Activated CD4-positive, alpha-beta memory T cell treated with anti-CD3 and anti-CD28 coated beads for 36 hours (primary cell): ENCODE measurements at places on chromosomes 1 and 21. TPM values are rescaled to one million over a fixed set of nuclear protein-coding genes. Genes with fewer than 3 reads are reported as not detected.

- no peak overlapping the region for H3K4me3 ChIP-seq
- peaks cover 4% of the 10 kb centered on the region for H3K27me3 ChIP-seq
- H3K27ac ChIP-seq: no peak overlapping the region
- H3K4me1 ChIP-seq: no peaks in the 10 kb centered on the region
Measured at GRCh38 chr1:242147096-242147976, 148.4 kb upstream of the MAP1LC3C start.

- H3K36me3 ChIP-seq: no peaks in the 10 kb centered on the region
- H3K27me3 ChIP-seq: peaks cover 7% of the 10 kb centered on the region
- DNase-seq: no peak
- no peak overlapping the region for H3K27ac ChIP-seq
Measured at GRCh38 chr1:41355356-41355755, 5.9 kb upstream of the FOXO6 start.

GRCh38 chr21:29481081-29481480 is 182.4 kb downstream of the BACH1 start:
- no peak for DNase-seq
- H3K4me3 ChIP-seq: no peak overlapping the region
- no peak overlapping the region for H3K27ac ChIP-seq

GRCh38 chr1:47709019-47709871 is 271.4 kb downstream of the FOXD2 start:
- no peak overlapping the region for H3K27ac ChIP-seq
- peaks cover 7% of the 10 kb centered on the region for H3K4me1 ChIP-seq
- no peak overlapping the region for H3K4me3 ChIP-seq

DNA sequence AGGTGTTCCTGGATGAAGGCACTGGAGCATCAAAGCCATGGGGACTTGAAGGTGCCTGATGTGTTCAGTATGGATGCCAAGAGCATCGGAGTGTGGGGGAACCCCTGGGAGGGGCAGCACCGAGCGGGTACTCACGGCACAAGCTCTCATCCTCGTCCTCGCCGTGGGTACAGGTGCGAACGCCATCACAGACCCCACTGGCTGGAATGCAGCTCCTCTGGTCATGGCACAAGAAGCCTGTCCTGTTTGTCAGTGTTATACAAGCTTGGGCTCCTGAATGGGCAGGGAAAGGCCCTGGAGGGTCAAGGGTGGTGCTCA is 6.0 kb downstream of the LDLRAD1 start:
- no peaks in the 10 kb centered on the region for H3K36me3 ChIP-seq
- H3K4me3 ChIP-seq: no peak overlapping the region
- H3K27me3 ChIP-seq: peaks cover 5% of the 10 kb centered on the region
- H3K27ac ChIP-seq: no peak overlapping the region

DNA sequence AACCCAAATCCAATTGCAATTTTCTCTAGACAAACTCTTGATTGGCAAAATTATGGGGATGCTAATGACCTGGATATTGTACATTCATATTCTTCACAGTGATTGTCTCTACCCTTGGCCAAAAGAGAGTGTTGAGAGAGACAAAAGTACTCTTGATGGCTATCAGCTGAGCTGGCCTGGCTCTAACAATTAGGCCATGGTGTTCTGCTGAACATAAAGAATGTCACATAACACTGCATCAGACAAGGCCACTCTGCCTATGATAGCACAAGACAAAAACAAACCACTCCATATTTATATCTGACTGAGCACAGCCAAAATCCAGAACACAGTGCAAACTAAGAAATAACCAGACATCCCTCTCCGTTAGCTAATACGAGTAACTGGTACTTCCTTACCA is 101.7 kb downstream of the ADAMTS1 start:
- H3K36me3 ChIP-seq: no peaks in the 10 kb centered on the region
- no peak overlapping the region for H3K27ac ChIP-seq
- no peaks in the 10 kb centered on the region for H3K4me1 ChIP-seq
- peaks cover 6% of the 10 kb centered on the region for H3K27me3 ChIP-seq
- DNase-seq: no peak

GRCh38 chr1:70866542-70867264 is 180.9 kb downstream of the PTGER3 start:
- no peak overlapping the region for H3K4me3 ChIP-seq
- no peak for DNase-seq
- H3K27ac ChIP-seq: no peak overlapping the region

Gene BECN2
- total RNA-seq: not detected

Gene TGFB2
- total RNA-seq: not detected

Gene NT5C1A
- total RNA-seq: not detected

Gene NEK2
- total RNA-seq: 45.9 TPM

Gene SH3BGRL3
- 320 TPM for total RNA-seq

Gene ADAMTSL4
- 1.1 TPM for total RNA-seq
